ENCODE measurements at places on chromosomes 11 and 22. TPM values are rescaled to one million over a fixed set of nuclear protein-coding genes. Genes with fewer than 3 reads are reported as not detected.

The POU2AF2 gene
- not detected for total RNA-seq

The GTSE1 gene
- total RNA-seq = 0.95 TPM

The KLHL35 gene
- 0.43 TPM for total RNA-seq

The HBD gene
- 0.34 TPM for total RNA-seq

The RAB38 gene
- total RNA-seq = 1.1 TPM

The NCF4 gene
- not detected for total RNA-seq

The C1QTNF5 gene
- total RNA-seq = 6.9 TPM

The OR10D3 gene
- not detected for total RNA-seq

The WBP2NL gene
- total RNA-seq = 0.77 TPM

The MMP1 gene
- 3.1 TPM for total RNA-seq

The ARHGAP42 gene
- total RNA-seq = 3.9 TPM

The FAM181B gene
- total RNA-seq = not detected

The CNTF gene
- total RNA-seq = 1.1 TPM

The GAB4 gene
- total RNA-seq = not detected

The RCOR2 gene
- total RNA-seq = 3.5 TPM

The CHST1 gene
- total RNA-seq = 0.32 TPM

The MICAL2 gene
- total RNA-seq = 30.5 TPM

The BTBD18 gene
- not detected for total RNA-seq

The SYNGR1 gene
- total RNA-seq = 5.4 TPM

The THAP12 gene
- 24.0 TPM for total RNA-seq

The TUBA8 gene
- 0.63 TPM for total RNA-seq

The ZNF214 gene
- total RNA-seq = 19.6 TPM

The C1QTNF6 gene
- total RNA-seq = 4.3 TPM

Data from bronchial smooth muscle cell (primary cell).